Activated T-helper 2 cell treated with anti-CD3 and anti-CD28 coated beads, Interferon-gamma antibody, Interleukin-2, Interleukin-4, amounts not matched to agents 10 μg/mL and 5 μg/mL and 100 μg/mL, durations not matched to agents 14 hours and 24 hours and 36 hours (primary cell): ENCODE measurements at places on chromosomes 3 and 15. TPM values are rescaled to one million over a fixed set of nuclear protein-coding genes. Genes with fewer than 3 reads are reported as not detected.

The ALDH1A3 gene
- total RNA-seq, result not detected in 2 replicates

The GOLGA6L9 gene
- 1.3 and 1.7 TPM in 2 replicates for total RNA-seq

The SPTBN5 gene
- 0.41 and 0.90 TPM in 2 replicates for total RNA-seq

The NANOGP8 gene
- not detected in 2 replicates for total RNA-seq
